Panc1 (cell line): ENCODE measurements at places on chromosomes 16 and 17. TPM values are rescaled to one million over a fixed set of nuclear protein-coding genes. Genes with fewer than 3 reads are reported as not detected.

The CAMTA2 gene
- 22.7 TPM for total RNA-seq

The TK1 gene
- 153 TPM for total RNA-seq

The CIITA gene
- 0.41 TPM for total RNA-seq

The FLYWCH1 gene
- 67.9 TPM for total RNA-seq

The SIAH1 gene
- 18.8 TPM for total RNA-seq

- DNase-seq, result no peak
These were observed 33.6 kb upstream of the CDH5 start for GRCh38 chr16:66332634-66333610.

GRCh38 chr16:648071-648780 is 939 bp upstream of the WDR90 start:
- no peak for DNase-seq

- no peak for DNase-seq
These were observed 17.6 kb downstream of the SRCIN1 start for GRCh38 chr17:38587947-38588787.

DNA sequence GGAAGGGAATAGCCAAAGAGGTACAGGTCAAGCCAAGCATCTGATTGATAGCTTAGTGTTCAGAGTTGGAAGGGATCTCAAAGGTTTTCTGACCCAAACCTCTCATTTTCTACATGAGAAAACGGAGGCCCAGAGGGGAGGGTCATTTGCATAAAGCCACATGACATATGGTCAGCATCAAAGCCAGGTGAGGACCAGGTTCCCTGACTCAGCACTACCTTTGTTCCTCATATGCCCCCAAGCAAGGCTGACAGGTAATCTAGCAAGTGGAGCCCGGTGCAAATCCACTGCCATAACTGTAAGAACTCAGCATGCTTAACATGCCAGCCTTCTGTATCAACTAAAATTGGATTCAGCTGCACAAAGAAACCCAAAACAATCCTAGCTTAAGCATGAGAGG is 28.2 kb upstream of the CCL1 start:
- no peak for DNase-seq

GRCh38 chr17:68298601-68299000 is 7.3 kb downstream of the ARSG start:
- DNase-seq, result no peak

DNA sequence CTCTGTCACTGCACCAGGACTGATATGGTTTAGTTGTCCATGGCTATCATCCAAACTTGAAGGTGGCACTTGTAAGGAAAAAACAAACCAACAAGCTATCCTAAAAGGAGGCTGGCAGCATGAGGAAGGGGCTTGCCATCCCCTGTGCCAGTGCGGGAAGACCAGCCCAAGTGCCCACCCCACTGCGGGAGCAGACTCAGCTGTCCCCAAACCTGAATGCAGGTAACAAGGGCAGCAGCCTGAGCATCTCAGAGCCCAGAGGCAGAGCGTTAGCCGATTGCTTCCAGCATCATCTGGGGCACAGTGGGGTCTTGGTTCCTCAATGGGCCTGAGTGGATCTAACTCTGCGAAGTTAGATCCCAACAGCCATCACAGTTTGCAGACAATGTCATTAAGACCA is 29.2 kb upstream of the C16orf78 start:
- DNase-seq, result no peak

- no peak for DNase-seq
These were observed 5.3 kb downstream of the PDK2 start for GRCh38 chr17:50100480-50100883.

- no peak for DNase-seq
These were observed 3.3 kb downstream of the ORMDL3 start for GRCh38 chr17:39923836-39924690.
